ENCODE measurements at places on chromosomes 7 and 10. TPM values are rescaled to one million over a fixed set of nuclear protein-coding genes. Genes with fewer than 3 reads are reported as not detected.

DNA sequence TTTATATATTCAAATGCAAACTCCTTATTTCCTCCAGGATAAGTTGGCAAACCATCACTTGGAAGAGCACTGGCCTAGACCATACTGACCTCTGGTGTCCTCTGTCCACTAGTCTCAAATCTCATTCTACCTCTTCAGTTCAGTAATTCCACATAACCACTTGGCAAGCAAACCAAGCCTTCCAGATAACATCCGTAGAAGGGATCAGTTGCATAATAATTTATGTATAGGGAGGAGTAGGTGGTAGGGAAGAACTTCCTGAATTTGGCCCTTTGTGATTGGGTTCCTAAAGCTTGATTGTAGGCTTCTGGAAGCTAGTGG, 55.0 kb downstream of the WAC start:
- H3K4me3 ChIP-seq = no peak overlapping the region
- no peaks in the 10 kb centered on the region for H3K27me3 ChIP-seq
- DNase-seq = no peak

DNA sequence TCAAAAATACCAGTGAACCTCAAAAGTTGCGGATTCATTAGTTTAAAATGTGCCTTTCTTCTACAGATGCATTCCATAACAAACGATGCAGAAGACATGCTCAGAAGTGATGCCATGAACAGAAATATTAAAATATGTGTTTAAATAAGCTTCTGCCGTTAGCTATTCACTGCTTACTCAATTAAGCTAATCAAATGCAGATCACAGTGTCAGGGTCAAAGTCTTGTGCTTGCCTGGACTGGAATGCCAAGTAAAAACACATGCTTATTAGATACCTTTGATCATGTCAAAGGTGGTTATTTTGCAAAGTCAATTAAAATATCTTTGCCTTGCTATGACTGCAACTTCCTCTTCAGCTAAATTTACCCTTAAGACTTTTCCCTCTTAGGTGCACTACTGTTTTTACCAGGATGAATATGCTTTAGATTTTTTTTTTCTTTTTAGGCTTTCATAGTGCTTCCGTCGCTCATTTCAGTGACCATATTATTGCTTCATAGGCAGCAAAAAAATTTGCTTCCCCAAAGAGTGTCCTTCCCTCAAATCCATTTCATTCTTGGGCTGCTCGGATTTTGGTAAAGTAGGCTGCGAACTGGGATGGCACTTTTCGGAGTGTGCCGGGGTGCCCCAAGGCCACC, 905 bp downstream of the ASB13 start:
- H3K4me3 ChIP-seq = peak overlapping the region; percentile 74
- H3K27ac ChIP-seq = no peak overlapping the region

Gene RADIL
- total RNA-seq = 0.55 TPM

DNA sequence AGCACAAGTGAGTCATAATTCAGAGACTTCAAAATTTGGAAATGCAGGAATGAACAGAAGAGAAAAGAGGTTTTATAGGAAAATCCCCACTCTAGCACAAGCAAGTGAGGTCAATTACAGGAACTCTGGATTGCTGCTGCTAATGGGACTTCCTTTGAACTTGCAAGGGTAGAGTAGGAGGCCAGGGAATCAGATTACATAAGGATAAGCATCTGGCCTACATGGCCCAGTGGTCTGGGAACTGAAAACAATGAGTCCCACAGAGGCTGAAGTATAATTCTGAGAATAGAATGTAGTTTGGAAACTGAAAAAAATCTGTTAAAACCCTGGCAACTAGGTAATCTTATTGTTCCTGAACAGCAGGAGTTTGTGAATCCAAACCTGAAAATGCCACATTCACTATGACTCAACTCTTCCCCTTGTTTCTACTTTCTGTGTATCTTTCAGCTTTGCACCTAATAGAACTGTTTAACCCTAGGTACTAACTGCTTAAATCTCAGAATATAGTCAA, 66.5 kb downstream of the CTNNA3 start:
- no peaks in the 10 kb centered on the region for H3K4me1 ChIP-seq
- no peak overlapping the region for H3K4me3 ChIP-seq
- no peak overlapping the region for H3K27ac ChIP-seq
- H3K27me3 ChIP-seq = no peaks in the 10 kb centered on the region
- no peaks in the 10 kb centered on the region for H3K36me3 ChIP-seq

- H3K27me3 ChIP-seq = no peaks in the 10 kb centered on the region
- peaks cover 57% of the 10 kb centered on the region for H3K4me1 ChIP-seq
- H3K27ac ChIP-seq = peak overlapping the region; percentile 89
- H3K36me3 ChIP-seq = peaks cover 6% of the 10 kb centered on the region
- no peak for DNase-seq
Observed at GRCh38 chr7:123746931-123747488, 1.8 kb downstream of the WASL start.

Gene GSTO2
- total RNA-seq = 3.0 TPM

GRCh38 chr7:134534633-134535032, 7.3 kb downstream of the AKR1B10 start:
- H3K4me3 ChIP-seq = no peak overlapping the region
- no peak for DNase-seq
- H3K27me3 ChIP-seq = no peaks in the 10 kb centered on the region
- no peaks in the 10 kb centered on the region for H3K4me1 ChIP-seq
- H3K36me3 ChIP-seq = no peaks in the 10 kb centered on the region

- DNase-seq = no peak
- no peaks in the 10 kb centered on the region for H3K27me3 ChIP-seq
- no peak overlapping the region for H3K27ac ChIP-seq
- no peak overlapping the region for H3K4me3 ChIP-seq
Observed at GRCh38 chr7:53383131-53383530, 347.7 kb downstream of the POM121L12 start.

Gene CYP17A1
- total RNA-seq = not detected

DNA sequence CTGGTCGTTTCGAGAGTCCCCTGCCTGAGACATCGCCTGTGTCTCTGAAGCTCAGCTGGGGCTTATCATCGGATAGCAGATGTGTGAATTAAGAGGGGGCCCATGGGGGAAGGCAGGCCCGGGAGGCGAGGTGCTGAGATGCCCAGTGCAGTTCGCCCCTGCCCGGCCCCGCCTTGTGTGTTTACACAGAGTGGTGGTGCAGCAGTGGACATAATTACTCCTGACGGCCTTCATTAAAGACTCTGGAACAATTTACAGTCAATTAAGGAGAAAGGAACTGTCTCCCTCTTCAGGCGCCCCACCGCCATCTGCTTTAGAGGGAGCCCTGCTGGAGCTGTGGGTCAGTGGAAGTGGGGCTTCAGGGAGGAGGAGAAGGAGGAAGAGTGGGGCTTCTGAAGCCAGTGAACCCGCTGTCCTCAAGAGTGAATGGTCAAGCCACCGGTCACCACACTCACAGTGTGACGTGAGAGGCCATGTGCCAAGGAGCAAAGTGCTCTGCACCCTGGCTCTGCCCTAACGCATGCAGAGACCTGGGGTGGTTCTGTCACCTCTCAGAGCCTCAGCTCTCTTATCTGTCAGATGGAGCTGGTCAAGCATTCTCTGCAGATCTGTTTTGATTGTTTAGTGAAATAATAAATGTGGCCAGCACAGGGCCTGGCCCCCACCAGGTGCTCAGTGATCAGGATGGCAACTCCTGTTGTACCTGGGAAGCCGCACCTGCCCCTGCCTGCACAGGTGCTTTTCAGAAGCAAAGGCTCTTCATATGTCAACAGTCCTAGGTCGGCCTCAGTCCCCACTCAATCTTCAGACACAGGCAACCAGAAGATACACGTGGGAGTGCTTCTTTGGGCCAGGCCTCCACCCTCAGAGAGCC, 65.6 kb downstream of the CDH23 start:
- H3K36me3 ChIP-seq = no peaks in the 10 kb centered on the region
- no peaks in the 10 kb centered on the region for H3K27me3 ChIP-seq
- H3K4me3 ChIP-seq = no peak overlapping the region
- no peak overlapping the region for H3K27ac ChIP-seq
- DNase-seq = no peak

DNA sequence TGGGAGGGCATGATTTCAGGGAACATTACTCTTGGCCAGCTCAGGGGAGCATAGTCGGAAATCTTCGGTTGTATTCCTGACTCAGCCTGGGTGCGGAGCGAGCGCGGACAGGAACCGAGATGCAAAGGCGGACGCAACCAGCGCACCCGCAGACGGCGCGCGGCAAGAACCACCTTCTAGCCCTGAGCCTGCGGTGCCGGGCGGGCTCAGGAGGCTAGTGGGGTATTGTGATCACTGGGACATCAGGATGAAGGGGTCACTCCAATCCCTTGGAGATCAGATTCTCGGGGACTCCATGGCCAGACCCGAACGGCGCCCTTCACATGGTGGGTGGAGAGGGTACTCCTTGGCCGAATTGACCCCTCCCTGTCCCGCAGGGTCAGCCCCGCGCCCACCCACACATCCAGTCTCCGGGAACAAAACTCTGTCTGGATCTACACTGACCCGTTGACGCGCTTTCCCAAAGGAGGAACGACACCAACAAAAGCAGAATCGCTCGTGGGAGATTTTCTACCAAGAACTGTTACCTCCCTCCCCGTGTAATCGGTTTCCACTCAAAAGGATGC, 730.5 kb downstream of the ZWINT start:
- DNase-seq = no peak
- H3K27me3 ChIP-seq = peaks cover 32% of the 10 kb centered on the region
- peaks cover 2% of the 10 kb centered on the region for H3K36me3 ChIP-seq
- H3K4me1 ChIP-seq = peaks cover 2% of the 10 kb centered on the region
- H3K4me3 ChIP-seq = no peak overlapping the region
- H3K27ac ChIP-seq = no peak overlapping the region
